ENCODE measurements at places on chromosomes 2 and 18.

- no peak for DNase-seq
Measured at GRCh38 chr2:46299365-46300263, 2.4 kb downstream of the EPAS1 start.

DNA sequence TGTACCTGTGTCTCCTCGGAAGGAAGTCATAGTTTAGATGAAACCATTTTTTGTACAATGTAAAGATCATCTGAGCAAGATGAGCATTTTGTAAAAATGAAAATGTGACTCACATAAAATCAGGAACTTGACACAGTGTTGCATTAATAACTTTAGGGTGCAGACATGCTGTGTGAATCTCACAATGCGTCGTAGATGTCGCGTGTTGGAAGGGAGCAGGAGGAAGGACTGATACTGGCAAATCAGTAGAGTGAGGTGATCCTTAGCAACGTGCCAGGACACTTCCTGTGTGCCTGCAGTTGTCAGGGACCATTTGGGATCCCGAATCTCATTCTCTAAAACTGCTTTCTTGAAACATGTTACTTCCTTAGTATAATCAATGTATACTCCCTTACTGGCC is 103.1 kb downstream of the SH3BP4 start:
- no peak for DNase-seq

GRCh38 chr2:195864316-195864715 is 204.3 kb downstream of the DNAH7 start:
- DNase-seq: no peak

DNA sequence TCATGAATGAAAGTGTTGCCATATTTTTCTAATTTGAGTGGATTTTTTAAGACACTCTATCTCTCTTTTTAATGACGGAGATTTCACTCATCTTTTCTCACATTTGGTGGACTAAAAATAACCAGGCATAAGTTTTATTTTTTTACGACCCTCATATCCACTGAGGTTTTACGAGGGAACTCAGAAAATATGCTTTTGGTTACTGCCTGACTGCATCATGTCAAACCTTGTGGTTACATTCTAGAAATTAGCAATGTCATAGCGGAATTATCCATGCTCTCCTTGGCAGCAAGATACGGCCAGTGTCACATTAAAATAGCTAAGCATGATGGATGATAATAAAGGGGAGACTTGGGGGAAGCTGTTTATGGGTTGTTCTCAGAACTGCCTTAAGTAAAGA is 428.6 kb upstream of the FSHR start:
- no peak for DNase-seq

- DNase-seq: no peak
Measured at GRCh38 chr2:120606931-120607330, 128.7 kb upstream of the GLI2 start.

- no peak for DNase-seq
Measured at GRCh38 chr2:172999641-173000386, 75.8 kb upstream of the MAP3K20 start.

GRCh38 chr18:9697121-9697520 is 11.0 kb upstream of the RAB31 start:
- DNase-seq: no peak

DNA sequence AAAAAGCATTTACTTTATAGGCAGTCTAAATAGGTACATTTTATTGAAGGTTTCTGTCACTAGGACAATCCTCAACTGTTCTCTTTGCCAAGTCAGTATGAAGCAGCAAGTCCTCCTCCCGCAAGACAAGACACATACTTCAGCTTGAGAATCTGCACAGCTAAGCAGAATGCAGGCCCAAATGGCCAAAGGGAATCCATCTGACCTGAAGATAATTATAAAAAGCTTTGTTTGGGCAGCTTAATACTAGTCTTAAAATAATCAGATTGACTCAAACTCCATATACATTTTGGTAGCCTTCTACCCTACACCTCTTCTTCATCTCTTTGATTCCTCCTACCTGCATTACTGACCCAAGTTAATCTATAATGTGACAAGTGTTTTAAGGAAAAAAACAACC is 1.8 kb downstream of the LANCL1 start:
- DNase-seq: no peak

DNA sequence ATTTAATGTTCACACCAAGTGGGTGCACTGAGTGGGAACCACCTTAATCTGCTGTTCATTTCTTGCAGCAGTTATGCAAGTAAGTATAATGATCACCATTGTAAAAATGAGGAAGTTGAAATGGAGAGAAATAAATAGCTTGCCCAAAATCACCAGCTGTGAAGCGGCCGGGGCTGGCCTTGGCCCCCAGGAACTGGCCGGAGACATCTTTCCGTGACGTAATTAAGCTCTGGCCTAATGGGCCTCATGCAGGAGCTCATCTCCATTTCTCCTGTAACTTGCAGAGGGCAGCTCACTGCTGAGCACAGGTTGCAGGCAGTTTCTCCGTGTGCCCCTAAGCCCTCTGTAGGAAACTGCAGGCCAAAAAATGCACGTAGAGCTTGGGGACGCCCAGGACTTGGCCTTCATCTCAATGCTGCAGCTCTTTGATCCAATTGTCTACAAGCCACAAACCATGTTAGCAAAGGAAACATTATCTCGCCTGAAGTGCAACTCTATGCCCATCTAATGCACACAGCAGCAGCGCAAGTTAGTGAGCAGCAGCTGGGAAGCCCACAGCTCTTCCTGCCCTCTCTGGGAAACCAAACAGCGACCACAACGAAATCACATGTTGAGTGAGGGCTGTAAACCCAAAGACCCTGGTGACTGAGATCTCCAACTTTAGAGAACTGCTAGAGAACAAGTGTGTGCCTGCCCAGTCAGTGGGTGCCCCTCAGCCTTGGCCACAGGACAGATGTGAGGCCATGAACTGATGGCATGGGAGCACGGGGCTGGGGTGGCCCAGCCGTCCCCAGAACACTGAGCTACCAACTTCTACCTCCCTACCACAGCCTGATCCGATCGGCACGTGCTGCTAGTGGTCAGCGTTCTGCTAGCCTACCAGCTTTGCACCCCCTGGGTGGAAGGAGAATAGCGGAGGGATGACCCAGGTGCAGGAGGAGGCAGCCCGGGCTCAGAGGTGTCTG is 28.8 kb downstream of the APCDD1 start:
- no peak for DNase-seq

DNA sequence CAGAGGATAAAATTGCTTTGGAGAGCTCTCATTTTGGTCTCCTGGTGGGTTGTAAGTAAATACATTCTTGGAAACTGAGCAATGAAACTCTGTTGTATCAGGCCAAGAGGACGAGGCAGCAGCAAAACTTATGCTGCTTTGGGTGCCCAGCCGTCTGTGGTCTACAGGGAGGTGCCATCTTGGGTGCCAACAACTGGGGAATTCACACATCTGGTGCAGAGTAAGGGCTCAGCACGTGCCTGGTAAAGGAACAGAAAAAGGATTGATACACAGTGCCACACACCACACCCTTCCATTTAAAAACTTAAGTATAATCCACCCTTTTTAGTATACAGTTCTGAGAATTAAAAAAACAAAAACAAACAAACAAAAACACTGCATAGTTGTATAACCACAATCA is 221.9 kb downstream of the TSN start:
- no peak for DNase-seq

- no peak for DNase-seq
Measured at GRCh38 chr18:22193466-22193865, 24.1 kb downstream of the GATA6 start.

GRCh38 chr2:150846691-150847090 is 359.2 kb upstream of the RND3 start:
- DNase-seq: no peak

DNA sequence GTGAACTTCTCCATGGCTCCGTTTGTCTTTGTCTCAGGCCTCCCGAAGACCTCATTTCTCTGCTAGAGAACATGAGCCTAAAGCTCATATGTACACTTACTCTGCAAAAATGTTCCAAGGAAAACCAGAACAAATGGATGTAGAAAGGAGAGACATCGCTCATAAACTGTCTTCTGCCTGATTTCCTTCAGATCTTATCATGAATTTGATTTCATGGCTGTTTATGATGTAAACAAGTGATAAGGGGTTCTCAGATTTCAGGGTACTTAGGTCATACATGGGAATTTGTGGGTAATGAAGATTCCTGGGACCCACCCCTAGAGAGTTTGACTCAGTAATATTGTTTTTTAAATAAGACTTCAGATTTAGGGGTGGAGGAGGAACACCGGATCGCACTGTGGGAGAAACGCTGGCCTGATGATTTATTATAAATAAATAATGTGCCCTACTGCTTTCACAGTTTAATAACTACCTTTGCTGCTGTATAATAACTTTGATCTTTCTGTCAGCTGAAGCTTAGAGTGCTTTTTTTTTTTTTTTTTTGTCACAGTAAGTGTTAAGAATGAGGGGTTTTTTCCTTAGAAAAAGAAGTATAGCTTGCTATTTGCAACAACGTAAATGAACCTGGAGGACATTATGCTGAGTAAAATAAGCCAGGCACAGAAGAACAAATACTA is 14.9 kb downstream of the AOX1 start:
- DNase-seq: no peak

- DNase-seq: no peak
Measured at GRCh38 chr2:27083410-27084296, 2.9 kb upstream of the KHK start.

GRCh38 chr2:203431391-203432185 is 103.4 kb downstream of the ABI2 start:
- no peak for DNase-seq

DNA sequence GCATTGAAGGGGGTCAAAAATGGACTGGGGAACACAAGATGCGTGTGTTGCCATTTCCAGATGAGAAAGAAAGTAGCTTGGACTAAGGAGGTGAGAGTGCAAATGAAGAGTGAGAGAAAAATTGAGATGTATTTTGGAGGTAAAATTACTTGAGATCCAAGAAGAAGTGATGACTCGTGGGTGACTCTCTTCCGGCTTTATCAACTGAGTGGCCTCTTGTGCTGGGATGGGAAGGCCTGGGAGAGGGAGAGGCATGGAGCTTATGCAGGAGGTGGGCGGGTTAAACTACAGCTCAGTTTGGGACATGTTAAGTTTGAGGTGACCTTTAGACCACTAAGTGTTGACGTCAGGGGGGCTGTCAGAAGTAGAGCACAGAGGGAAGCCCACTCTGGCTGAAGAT is 34.9 kb downstream of the SULT1C2 start:
- DNase-seq: no peak

DNA sequence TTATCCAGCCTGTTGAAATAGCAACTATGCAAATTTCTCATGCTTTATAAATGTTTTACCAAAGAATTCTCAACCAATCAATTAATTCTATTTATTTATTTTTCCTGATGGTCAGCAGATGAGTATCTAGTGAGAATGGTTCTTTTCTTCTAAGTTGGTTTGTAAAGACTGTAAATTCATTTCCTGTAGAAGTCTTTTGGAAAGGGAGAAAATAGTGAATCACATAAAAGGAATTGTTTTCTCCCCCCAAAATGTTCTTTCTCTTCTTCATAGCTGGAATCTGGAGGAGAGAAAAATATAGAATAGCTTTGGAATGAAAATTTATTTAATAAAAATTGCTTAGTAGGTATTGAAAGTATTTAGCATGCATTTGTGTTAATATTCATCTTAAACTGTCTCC is 836.1 kb upstream of the ZEB2 start:
- DNase-seq: no peak

- DNase-seq: no peak
Measured at GRCh38 chr18:68608851-68609490, 105.9 kb downstream of the TMX3 start.

DNA sequence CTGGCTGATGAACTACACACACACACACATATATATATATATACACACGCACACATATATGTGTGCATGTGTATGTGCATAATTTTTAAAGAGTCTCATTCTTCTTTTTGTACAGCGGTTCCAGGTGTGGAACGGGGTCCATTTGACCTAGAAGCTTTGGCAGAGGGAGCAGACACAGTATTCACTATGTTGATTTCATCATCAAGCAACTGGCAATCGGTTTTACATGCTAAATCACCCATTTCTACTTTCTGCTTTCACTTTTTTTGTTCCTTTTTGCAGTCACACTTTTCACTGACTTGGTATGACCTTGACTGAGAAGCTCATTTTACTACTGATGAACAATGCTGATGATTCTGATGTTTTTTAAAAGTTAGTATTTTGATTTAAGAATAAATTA is 63.0 kb upstream of the PGAP1 start:
- DNase-seq: no peak

GRCh38 chr2:31109633-31110192 is 28.5 kb downstream of the GALNT14 start:
- no peak for DNase-seq

DNA sequence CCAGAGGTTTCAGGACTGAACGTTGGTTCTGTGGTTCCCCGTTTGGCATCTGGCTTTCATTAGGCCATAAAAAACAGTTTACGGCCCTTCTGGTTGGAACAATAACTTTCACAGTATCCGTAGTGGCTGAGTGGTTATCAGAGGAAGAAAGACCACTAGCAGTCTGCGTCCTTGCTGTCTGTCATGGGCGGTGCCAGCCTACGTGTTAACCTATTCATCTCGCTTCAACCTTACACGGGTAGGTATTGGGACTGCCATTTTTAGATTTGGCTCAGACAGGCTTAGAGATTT is 42.6 kb upstream of the ROCK2 start:
- no peak for DNase-seq

GRCh38 chr2:99726691-99727090 is 236.9 kb upstream of the REV1 start:
- no peak for DNase-seq

DNA sequence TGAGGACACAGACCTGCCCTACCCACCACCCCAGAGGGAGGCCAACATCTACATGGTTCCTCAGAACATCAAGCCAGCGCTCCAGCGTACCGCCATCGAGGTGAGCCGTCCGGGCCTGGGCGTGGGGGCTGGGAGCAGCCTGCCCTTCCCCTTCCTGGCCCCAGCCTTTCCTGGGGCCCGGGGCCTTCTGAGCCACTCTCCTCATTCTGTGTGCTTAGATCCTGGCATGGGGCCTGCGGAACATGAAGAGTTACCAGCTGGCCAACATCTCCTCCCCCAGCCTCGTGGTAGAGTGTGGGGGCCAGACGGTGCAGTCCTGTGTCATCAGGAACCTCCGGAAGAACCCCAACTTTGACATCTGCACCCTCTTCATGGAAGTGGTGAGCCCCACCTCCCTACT is 157.9 kb downstream of the DYSF start:
- no peak for DNase-seq

DNA sequence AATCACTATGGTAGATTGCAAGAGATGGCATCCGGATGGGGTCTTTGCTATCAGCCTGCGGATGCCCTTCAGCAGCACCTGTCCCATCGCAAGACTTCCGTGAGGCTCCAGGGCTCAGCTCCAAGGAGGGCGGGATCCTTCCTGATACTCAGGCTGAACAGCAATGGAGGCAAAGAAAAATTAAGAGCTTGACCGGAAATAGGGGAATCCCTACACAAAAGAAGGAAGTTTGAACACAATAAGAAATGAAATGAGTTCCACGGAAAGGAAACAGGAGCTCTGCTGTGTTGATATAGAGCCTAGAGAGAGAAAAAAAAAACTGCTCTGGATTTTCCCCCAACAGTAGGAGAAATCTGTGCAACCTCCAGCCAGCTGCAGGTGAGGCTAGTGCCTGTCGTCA is 91.9 kb downstream of the ARL4C start:
- no peak for DNase-seq

- no peak for DNase-seq
Measured at GRCh38 chr2:144003460-144004075, 516.4 kb downstream of the ZEB2 start.

Data from stimulated activated CD8-positive, alpha-beta memory T cell treated with anti-CD3 and anti-CD28 coated beads, Interleukin-15, amount 100 ng/mL, for 4 hours (primary cell).